ENCODE measurements at places on chromosomes 3 and 15.

DNA sequence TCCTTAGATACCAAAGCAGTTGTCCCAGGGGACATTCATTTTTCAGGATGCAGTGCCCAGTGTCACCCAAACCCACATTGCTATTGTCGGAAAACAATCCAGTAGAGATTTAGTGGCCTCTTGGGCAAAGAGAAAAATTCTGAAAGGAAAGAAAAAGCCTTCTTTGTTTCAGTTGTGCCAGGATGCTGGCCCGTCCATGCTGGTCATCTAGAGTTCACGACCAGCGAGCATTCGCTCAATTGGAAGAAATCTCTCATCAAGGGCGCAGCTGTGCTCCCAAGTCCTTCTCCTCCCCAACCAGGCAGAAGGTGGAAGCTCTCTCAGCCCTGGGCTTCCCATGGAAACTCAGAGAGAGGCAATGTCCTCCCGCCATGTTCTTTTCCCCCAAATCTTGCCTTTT, 123.7 kb downstream of the MTHFS start:
- DNase-seq = no peak

GRCh38 chr3:1987980-1988379, 110.7 kb upstream of the CNTN4 start:
- DNase-seq = no peak

DNA sequence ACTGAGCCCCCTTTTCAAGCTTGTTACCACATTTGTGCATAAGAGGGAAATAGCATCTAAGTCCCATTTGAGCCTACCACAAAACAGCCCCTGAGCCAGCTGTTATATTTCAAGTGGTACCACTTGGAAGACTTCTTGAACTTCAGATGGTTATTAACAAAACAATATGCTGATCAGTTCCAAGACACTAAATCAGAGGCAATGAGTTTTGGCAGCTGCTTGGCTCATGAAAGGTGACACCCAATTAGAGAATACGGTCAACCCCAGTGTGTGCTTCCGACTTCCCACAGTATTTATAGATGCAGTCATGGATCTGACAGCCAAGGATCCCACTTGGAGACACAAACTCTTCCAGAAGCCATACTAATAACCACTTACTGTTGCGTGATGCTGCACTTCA, 469.6 kb upstream of the PPP2R3A start:
- DNase-seq = no peak

GRCh38 chr15:78272316-78272715, 8.0 kb downstream of the DNAJA4 start:
- DNase-seq = no peak

- no peak for DNase-seq
These were observed 71.3 kb upstream of the PHLDB2 start for GRCh38 chr3:111787556-111788463.

Data from renal cortex interstitium (tissue), 15 donors.